Left renal cortex interstitium (tissue), 4 donors: ENCODE measurements at places on chromosomes 1 and 21.
A peak's percentile ranks its signal among the peaks of the same experiment; 100 is the strongest.

DNA sequence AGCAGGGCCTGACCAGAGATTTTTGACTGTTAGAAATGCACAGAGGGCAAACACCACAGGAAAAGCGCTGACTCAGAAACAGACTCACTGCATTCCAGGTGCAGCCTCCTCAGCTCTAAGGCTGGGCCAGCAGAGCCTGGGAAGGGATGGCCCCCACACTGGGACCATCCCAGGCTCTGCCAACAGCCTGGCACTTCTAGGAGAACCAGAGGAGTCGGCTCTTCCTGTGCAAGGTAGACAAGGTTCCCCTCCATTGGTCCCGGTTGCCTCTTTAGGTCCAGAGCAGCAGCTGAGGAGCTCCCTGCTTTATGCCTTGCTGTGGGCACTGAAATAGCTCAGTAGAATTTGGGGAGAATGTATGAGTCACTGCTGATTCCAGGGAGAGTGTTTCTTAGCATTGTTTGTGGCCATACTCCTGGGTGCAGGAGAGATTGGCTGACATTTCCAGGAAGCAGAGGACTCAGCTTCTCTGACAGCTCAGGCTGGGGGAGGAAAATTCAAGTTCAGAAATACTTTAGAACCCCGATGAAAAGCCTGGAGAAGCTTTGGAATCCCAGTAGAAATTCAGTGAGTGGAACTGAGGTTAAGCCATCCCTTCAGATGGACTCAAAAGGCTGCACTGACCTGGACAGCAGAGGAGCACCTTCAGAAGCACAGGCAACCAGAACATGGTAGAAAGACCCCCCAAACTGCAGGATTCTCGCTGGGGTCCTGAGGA, 19.7 kb downstream of the PRAMEF1 start:
- DNase-seq = no peak

GRCh38 chr1:24928689-24929397, 1.2 kb downstream of the RUNX3 start:
- DNase-seq = no peak

GRCh38 chr1:165807613-165808012, 19.8 kb upstream of the UCK2 start:
- no peak for DNase-seq

- DNase-seq = no peak
Observed at GRCh38 chr21:34885125-34885524, 164.0 kb downstream of the RUNX1 start.

GRCh38 chr1:86423473-86423872, 498 bp upstream of the CLCA2 start:
- DNase-seq = no peak

- peak; percentile 36 for DNase-seq
Observed at GRCh38 chr21:14382486-14382834, 486 bp downstream of the HSPA13 start.

GRCh38 chr1:99645203-99645602, 710 bp upstream of the PALMD start:
- no peak for DNase-seq

DNA sequence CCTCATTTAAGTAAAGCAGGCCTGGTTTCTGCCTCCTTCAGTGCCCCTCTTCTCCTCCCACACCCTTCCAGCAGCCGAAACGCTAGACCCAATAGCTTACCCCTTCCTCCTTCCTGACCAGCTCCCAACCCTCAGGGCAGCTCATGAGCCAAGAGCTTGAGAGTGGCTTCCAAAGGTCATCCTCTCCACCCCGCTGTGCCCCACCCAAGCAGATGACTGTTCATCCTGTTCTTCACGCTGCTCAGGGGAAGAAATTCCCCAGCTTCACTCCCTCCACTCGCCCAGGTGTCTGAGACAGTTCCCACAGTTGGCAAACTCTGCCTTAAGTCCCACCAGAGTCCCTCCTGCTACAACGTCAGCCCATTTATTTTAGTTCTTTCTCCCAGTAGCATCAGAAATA, 23.4 kb downstream of the ARHGEF19 start:
- DNase-seq = no peak

DNA sequence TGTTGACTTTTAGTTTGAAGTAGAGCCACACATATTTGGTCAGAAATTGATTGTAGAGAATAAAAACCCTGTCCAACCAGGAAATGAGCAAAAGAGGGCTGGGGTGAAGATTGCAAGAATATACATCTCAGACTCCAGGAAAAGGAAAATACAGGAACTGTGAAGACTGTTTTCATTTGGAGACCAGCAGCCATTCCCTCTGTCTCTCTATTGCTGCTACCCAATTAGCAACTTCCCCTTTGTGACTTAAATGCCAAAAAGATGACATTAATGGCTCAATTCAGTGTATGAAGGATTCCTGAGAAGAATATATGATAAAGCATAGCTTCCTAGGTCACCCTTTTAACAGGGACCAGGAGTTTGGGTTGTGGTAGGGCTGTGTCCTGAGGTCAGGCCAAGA, 31.6 kb upstream of the CEP350 start:
- no peak for DNase-seq

GRCh38 chr1:67192902-67193301, 26.6 kb downstream of the IL23R start:
- no peak for DNase-seq

- no peak for DNase-seq
Observed at GRCh38 chr1:30757352-30758120, at the start of gene LAPTM5. Gene LAPTM5, minus strand, starts transcription at chr1:30757774. Its CDS starts 29 bp downstream, at chr1:30757745.

DNA sequence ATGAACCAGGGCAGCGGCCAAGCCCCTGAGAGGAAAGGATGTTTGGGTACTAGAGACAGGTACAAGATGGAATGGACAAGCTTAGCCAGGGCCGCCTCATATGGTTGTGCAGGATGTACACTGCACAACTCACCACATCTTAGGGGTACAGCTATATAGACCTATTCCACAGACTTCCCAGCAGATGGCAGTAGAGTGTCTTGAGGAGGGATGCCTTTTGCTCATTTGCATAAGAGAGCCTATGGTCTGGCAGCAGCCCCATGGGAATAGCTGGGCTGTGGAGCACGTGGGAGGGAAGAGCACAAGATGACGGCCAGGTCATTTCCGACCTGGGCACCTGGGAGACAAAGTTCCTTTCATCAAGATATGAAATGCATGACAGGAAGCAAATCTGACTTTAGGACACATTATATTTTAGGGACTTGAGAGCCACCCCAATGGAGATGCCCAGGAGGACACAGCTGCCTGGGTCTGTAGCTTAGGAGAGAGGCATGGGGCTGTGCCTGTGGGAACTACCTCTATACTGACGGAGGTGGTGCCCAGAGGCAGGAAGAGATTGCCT, 215.5 kb downstream of the KCNJ6 start:
- DNase-seq = no peak

- no peak for DNase-seq
Observed at GRCh38 chr1:227940791-227941241, 6.9 kb downstream of the WNT9A start.

GRCh38 chr1:69739251-69739605, 171.5 kb downstream of the LRRC7 start:
- DNase-seq = no peak

GRCh38 chr1:60809204-60809980, 273.0 kb upstream of the NFIA start:
- no peak for DNase-seq

DNA sequence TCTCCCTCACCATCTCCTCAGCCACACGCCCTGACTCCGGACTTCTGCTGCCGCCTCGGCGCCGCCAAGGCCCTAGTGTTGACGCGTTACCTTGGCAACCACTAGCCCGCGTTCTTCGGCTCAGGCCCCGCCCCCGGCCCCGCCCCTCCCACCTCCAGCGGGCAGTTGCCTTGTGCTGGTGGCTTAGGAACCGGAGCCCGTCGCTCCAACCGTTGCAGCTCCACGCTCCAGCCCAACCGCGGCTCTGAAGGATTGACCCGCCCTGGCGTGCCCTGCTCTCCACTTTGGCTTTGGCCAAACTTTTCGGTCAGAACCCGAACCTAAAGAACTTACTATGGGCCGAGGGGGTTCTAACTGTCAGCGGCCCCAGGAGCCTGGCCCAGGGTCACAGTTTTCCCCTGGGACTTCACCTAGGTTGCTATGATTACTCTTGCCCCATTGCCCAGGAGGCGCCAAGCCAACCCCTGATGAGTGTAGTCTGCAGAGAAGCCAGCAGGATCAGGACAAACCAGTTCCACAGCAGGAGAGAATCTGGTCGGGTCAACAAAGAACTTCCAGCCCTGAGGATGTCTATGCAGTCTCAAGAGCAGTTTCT, at the start of gene CFAP45:
TSS of gene CFAP45 (minus strand) at position 80 of the 595 bp plus-strand sequence. CDS start at position 13, 67 bp downstream.
- DNase-seq = peak; percentile 75

DNA sequence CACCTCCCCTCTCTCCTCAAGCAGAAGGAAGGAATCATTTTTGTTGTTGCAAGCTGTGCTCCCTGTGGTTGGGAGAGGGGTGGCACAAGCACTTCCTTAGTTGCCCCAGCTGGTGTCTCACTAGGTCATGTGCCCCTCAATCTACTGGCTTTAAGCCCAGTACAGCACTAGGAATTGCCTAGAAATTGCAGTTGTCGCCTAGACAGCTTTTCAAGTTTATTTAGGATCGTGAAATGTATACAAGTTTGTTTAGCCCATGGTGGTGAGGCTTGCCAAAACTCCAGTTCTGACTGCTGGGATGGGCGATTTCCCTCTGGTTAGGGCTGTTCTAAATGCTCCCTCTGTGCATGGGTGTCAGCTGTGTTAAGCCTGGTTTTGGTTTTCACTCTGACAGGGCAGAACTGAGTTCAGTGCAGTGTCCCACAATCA, 126.8 kb upstream of the ZNF644 start:
- DNase-seq = no peak

- DNase-seq = no peak
Observed at GRCh38 chr1:201115390-201115937, 3.2 kb upstream of the CACNA1S start.

GRCh38 chr1:15702722-15703550, 18.8 kb downstream of the PLEKHM2 start:
- DNase-seq = no peak

- no peak for DNase-seq
Observed at GRCh38 chr1:107912656-107913055, 52.3 kb downstream of the VAV3 start.

DNA sequence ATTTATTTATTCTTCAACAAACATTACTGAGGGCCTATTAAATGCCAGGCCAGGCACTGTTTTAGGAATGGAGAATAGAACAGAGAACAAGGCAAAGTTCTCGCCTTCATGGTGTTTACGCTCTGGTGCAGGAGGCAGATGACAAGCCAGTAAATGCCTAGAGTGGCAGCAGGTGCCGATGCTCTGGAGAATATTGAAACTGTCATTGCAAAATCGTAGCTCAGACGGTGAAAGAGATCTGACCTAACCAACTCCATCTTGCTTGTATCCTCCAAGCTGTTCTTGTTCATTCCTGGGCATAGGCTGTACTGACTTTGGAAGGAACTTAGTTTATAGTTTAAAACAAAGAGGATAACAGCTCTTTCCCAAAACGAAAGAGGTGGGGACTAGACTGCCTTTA, 13.5 kb upstream of the ENO1 start:
- no peak for DNase-seq

DNA sequence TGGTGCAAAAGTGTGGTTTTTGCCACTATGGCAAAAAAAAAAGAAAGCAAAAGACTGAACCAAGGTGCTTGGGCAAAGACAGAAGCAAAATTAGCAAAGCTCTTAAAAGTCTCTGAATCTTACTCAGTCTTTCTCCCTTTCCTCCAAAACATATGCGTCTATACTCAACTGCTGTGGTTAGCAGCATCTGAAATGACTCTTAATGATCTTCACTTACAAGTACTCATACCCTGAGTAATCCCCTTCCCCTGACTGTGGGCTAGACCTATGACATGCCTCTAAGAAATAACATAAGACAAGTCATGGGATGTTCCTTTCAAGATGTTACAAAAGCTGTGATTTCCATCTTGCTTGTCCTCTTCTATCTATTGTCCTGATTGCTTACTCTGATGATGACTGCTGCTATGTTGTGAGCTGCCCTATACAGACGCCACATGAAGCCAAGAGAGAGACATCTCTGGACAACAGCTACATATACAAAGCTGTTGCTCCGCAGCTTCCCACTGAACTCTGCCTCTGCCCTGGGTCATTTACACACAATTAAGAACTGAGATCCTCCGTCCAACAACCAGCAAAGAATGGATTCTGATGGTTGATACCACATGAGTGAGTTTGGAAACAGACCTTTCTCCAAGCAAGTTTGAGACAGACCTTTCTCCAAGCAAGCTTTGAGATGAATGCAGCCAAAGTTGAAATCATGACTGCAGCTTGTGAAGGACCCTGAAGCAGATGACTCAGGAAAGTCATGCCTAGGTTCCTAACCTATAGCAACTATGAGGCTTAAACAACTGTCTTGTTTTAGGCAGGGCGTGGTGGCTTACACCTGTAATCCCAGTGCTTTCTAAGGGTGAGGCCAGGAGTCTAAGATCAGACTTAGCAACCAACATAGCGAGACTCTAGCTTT, 55.2 kb downstream of the PUM1 start:
- DNase-seq = no peak

DNA sequence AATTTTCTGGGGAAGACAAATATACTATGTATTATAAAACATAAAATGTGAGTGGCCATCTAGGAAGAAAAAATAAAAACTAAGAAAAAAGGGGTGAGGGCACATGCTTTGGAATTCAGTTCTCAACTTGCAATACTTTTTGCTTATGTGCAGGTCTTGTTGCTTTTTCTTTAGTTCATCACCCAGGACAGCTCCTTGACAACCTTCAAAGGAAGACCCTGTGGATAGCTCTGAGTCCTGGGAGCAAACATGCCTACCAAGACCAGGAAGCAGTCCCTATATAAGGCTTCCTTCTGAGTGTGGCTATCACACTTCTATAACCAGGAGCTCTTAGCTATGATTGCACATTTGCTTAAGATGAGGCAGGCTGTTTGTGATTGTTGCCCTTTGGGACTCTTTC, 78.0 kb downstream of the WDR64 start:
- no peak for DNase-seq

DNA sequence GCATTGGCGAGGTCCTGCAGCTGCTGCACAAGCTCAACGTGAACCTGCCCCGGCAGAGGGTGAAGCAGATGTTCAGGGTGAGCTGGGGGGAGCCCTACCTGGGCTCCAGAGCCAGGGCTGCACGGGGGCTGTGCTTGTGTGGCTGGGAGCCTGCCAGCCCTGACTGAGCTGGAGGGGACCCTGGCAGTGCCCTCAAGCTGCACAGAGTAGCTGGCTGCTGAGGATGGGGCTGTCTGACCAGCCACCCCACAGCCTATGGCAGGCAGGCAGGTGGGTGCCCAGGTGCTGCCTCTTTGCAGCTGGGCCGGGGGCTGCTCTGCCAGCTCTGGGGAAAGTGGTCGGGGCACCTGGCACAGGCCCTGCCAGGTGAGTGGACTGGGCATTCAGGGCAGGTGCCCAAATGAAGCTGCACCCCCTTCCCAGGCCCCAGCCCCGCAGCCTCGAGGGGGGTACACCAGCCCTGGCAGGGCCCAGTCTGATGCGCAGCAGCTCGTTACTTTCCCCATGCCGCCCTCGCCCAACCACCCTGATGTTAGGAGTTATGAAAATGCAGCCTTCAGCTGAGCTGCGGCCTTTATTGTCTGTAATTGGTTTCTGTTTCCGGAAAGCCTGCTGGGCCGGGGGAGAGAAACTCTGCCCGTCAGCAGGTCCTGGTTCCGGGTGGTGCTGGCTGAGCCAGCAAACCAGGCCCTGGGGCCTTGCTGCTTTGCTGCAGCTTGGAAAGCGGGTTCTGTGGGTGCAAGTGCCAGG, 4.3 kb downstream of the PLCH2 start:
- no peak for DNase-seq
